ENCODE measurements at places on chromosomes 5 and 9. TPM values are rescaled to one million over a fixed set of nuclear protein-coding genes. Genes with fewer than 3 reads are reported as not detected.

ZFP2 gene
- 0.28 TPM for total RNA-seq

NTNG2 gene
- total RNA-seq, result 0.26 TPM

PKN3 gene
- 15.8 TPM for total RNA-seq

KIAA1958 gene
- total RNA-seq, result 17.6 TPM

SOX30 gene
- total RNA-seq, result not detected

SCAMP1 gene
- total RNA-seq, result 54.4 TPM

SNX2 gene
- 46.9 TPM for total RNA-seq

C9orf85 gene
- 26.4 TPM for total RNA-seq
